ENCODE measurements at places on chromosomes 7 and 10.

DNA sequence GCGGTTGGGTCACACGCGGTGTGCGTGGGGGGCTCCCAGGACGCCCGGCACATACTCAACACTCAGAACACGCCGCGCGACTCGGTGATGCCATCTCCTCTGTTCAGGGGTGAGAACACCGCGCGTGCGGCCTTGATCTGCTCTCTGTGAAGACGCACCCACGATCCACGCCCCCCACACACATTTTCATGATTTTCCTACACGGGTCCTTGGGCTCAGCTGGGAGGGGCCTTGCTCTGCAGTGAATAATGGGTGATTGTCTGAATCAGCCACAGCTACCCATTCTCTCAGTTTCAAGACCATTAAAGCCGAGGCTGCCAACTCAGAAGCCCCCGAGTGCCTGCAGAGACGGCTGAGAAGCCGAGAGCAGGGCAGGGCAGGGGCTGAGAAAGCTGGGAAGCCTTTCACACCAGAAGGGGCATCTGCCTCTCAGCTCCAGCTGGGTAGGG lies 54.3 kb upstream of the PDGFA start:
- DNase-seq = no peak

DNA sequence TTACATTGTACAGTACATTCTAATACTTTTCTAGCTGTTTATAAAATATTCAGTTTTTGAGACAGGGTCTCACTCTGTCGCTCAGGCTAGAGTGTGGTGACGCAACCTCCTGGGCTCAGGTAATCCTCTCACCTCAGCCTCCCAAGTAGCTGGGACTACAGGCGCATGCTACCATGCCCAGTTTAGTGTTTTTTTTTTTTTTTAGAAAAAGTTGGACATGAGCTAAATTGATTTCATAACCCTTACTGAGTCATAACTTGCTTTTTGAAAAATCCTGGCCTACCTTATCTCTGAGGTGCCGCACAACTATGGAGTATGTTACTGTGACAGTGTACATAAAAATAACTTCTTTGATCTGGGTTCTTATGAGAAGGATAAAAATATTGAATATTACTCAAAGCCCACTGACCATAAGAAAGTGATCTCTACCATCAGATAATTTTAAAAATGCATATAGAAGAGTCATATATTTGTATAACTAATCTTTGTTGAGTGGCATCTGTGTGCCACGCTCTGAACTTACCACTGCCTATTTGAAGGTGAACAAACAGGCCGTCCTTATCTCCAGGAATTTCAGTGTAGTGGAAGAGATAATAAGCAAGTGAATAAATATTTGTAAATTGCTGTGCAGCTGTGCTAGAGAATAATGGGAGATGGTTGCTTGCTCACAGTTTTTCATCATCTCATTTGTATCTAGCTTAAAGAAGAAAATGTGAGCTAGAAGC lies 73.2 kb downstream of the PPP1R9A start:
- no peak for DNase-seq

DNA sequence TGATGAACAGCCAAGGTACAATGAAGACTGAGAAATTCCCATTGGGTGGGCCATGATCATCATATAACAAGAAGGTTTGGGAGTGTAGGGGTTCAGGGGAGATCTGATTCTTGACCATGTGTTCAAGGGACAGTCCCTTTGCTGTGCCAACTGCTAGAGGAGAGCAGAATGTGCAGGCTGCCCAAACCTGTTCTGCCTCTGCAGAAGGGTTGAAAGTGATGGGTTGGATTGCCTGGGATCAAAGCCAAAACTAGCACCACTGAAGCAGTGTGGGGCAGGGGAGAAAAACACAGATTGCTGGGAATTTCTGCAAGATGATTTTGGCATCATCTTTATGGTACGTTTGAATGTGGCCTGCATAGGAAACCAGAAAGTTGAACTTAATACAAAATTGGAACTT lies 303.9 kb downstream of the OTUD1 start:
- no peak for DNase-seq

DNA sequence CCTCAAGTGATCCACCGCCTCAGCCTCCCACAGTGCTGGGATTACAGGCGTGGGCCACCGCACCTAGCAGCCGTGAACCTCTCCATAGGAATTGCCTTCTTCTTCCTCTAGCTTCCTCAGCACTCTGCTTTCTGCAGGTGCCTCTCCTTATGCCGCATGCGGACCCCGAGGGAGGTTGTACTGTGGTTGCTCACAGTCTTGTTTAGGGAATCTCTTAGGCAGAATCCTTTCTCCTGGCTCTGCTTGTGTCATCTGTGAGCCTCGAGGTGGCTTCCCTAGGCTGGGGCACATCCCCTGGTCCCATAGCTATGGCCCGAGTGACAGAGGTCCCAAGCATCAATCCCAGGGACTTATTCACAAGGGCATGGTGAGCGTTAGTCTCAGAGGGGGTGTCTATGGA lies 33.2 kb upstream of the GIMAP8 start:
- no peak for DNase-seq

DNA sequence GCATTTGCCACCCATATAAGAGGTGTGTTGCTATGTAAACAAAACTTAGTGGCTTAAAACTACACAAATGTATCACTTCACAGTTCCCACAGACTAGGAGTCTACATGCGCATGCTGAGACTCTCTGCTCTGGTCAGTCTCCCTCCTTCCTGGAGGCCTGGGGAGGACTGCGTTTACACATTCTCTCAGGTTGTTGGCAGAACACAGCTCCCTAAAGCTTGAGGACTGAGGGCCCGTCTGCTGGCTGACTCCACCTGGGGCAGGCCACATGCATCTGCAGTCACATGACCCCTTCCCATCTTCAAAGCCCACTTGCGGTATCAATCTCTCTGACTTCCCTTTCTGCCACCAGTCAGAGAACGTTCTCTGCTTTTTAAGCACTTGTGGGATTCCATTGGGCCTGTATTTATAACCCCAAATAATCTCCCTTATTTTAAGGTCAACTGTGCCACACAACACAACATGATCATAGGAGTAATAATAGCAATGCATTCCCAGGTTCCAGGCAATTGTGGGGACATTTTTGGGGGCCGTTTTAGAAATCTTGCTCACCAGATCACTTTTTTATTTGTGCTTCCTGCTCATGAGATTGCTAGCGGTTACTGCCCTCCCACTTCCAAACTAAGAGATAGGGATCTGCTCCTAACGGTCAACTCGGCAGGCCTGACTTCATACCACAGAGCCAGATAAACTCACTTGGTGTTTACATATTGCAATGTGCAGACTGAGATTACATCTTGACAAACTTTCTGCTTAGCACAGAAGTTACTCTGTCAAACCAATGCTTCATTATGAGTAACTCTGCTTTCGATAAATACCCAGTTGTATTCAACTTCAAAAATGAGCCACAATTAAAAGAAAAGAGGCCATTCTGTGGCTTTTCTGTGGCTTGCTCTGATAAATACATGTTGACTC lies 96.3 kb downstream of the ALOX5 start:
- no peak for DNase-seq

GRCh38 chr7:32901629-32902028 lies 10.1 kb upstream of the KBTBD2 start:
- DNase-seq = no peak

DNA sequence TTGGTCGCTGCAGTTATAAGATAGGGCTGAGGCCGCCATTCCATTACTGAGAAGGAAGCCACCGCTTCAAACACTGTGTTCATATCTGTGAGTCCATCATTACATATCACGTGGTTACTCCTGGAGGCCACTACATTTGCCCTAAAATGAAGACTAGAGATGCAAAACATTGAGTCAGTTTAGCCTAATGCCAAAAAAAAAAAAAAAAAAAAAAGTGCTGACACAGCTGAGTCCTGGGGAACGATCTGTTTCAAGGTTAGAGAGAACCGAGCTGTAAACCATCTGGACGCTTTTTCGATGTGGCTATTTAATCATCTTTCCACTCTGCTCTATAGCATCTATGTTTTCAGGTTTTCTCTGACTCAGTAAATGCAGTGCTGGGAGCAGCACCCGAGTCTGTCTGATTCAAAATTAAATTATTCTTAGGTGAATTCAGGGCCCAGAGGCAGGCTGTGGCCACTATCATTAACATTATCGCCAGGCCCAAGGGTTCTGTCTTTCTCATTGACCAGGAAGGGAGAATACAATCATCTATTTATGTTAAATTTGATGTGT lies 449.1 kb downstream of the PAXIP1 start:
- no peak for DNase-seq

DNA sequence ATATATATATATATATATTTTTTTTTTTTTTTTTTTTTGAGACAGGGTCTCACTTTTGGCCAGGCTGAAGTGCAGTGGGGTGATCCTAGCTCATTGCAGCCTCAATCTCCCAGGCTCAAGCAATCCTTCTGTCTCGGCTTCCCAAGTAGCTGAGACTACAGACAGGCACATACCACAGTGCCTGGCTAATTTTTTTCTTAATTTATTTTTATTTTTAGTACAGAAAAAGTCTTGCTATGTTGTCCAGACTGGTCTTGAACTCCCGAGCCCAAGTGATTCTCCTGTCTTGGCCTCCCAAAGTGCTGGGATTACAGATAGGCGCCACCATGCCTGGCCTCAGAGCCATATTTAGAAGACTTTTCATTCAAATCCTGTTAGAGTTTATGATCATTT lies 79.6 kb downstream of the PRTFDC1 start:
- no peak for DNase-seq

DNA sequence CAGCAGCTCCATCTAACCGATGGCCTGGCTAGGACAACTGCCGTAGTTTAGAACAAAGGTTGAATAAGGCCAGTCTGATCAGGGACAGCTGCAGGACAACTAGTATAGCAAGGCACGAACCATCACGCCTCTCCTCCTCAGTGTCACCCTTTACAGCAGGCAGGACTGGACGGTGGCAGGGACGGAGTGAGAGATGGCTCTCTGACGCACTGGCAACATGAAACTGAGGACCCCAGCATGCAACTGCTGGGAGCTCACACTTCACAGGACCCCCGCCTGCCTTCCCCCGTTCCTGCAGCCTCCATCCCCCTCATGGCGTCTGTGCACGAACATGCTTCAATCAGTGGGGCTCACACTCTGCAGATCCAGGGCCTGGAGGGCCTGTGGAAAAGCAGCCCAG lies 53.7 kb downstream of the ZRANB1 start:
- DNase-seq = no peak

DNA sequence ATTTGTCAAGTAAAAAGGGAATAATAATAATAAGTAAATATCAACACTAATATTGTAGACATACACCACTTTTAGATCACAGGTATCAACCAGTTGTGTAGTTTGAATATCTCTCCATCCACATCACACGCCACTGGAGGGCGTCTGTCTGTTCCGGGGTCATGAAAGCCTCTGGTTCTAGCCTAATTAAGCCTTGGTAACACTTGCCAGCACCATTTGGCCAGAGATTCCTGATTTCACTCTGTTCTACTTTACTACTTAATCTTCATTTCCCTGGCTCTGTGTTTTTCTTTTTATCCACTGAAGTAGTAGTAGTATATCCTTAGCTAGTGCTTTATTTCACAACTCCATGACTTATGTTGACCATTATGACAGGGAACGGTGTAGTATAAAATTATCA lies 285.6 kb upstream of the POM121L12 start:
- no peak for DNase-seq

- DNase-seq = no peak
Observed at GRCh38 chr7:159105832-159106811, 38.5 kb downstream of the VIPR2 start.

- no peak for DNase-seq
Observed at GRCh38 chr10:50540069-50540825, 83.5 kb downstream of the SGMS1 start.

- DNase-seq = no peak
Observed at GRCh38 chr7:103679151-103680132, 233.4 kb upstream of the SLC26A5 start.

- DNase-seq = no peak
Observed at GRCh38 chr10:15122477-15123030, 25.4 kb downstream of the RPP38 start.

- no peak for DNase-seq
Observed at GRCh38 chr7:10707519-10707918, 266.2 kb upstream of the PHF14 start.

DNA sequence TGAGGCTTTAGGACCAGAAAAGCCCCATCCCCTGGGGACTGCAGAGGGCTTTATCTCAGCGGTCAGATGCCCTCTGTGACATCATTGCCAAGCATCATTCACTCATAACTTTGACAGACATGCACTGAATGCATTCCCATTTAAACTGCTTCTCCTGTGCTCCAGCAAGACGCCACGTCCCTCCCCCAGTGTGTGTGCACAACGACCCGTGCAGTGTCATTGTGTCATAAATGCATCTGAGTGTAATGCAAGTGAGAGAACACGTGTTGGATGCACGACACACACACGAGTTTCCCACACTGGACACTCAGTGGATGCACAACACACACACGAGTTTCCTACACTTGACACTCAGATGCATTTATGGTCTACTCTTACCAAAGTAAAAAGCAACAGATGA lies 337.9 kb downstream of the PTPRN2 start:
- no peak for DNase-seq

Measured in NCI-H345 (cell line).